Activated T-cell treated with anti-CD3 and anti-CD28 coated beads for 24 hours (primary cell): ENCODE measurements at places on chromosomes 1 and 21.

- no peak for DNase-seq
Observed at GRCh38 chr1:223730479-223731132, 18.3 kb downstream of the CAPN2 start.

GRCh38 chr1:59718064-59718988 lies 96.4 kb upstream of the HOOK1 start:
- DNase-seq: no peak

- DNase-seq: no peak
Observed at GRCh38 chr1:167270349-167271092, 49.8 kb downstream of the POU2F1 start.

DNA sequence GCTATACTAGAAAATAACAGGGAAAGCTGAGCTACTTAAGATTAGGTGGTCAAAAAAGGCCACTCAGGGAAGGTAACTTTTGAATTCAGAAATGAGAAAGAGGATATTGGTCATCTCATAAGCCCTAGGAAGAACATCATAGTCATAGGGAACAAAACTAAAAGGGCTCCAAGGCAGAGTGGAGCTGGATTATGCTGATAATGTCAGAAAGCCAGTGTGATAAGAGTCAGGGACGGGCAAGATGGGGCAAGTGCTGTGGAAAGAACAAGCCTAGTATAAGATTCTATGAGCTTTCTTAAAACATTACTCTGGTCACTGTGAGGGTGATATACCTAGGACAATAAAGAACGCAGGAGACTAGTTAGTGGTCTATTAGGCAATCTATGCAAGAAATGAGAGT lies 106.6 kb downstream of the DUSP10 start:
- DNase-seq: no peak

GRCh38 chr1:77834771-77835334 lies 53.6 kb upstream of the NEXN start:
- DNase-seq: no peak

GRCh38 chr1:89837036-89837481 lies 16.2 kb downstream of the LRRC8D start:
- DNase-seq: no peak

DNA sequence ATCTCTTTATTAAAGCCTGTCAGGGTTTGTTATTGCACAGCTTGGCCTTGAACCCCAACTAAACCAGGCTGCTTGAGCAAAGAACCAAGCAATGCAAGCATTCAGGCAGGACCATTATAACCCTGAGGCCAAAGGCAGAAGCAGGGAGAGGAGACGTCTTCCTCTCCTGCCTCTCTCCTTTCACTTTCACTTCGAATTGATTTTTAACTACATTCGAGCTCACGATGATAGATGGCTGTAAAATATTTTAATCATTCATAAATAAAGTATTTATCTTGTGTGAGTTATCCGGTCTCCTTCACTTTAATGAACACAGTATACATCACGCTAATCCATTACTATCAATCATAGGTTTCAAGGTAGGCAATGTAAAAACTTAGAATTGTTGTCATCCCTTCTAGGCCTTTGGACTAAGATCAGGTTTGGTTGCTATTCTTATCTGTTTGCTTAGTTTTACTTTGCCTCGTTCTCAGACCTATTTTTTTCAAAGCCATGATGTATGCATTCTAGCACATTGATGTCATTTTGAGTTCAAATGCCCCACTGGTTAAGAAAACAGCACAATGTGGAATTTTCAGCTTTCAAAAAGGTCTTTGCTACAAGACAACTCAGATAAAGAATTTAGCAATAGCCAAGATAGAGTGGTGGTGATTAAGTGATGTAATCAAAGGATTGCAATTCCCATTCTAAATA lies 480.2 kb upstream of the RUNX1 start:
- no peak for DNase-seq

DNA sequence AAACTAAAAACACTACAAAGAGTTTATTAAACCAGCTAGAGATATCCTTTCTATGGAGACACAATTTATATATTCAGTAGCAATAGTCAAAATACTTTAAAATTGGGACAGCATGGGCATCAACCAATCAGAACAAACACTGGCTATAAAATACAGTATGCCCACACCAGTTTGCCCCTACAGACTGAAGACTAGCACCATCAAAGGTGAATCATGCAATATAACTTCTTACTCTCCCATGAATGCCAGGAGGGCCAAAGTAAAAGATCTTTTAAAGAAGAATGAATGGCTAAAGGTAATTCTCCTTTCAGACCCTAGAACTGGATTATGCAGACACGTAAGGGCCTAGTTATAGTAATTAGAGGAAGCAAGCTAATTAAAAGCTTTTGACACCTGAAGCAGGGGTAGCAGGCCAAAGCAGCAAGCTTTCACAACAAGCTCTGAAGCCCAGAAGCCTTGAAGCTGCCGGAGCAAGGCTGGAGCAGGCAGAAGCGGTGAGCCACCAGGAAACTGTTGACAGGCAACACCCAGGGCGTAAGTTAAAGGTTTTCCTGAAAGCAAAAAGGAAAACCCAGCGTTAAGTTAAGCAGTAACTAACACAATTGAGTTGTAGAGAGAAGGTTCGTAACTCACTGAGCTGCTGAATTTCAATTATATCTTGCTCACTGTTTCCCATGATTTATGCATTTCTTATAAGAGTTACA lies 99.3 kb downstream of the CDC42BPA start:
- DNase-seq: no peak

GRCh38 chr21:35274923-35275322 lies 225.8 kb upstream of the RUNX1 start:
- no peak for DNase-seq

GRCh38 chr1:175408986-175409385 lies 216.4 kb upstream of the KIAA0040 start:
- DNase-seq: no peak

DNA sequence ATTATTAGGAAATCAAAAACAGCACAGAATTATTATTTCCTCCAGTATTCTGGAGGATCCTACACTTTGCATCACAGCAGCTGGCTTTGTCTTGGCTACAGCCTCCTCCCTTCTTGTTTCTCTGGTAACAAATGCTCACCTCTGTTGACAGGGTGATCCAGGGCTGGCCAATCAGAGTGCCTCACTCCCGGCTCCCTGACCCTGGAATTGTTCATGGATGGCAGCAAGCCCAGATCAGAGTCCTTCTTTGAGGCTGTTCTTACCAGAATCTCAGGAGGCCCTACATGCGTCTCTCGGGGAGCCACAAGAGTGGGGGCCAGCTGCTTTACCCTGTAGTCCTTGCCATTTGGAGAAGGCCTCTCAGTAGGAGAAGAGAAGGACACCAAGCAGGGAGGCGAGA lies 48.4 kb upstream of the IGSF5 start:
- no peak for DNase-seq

DNA sequence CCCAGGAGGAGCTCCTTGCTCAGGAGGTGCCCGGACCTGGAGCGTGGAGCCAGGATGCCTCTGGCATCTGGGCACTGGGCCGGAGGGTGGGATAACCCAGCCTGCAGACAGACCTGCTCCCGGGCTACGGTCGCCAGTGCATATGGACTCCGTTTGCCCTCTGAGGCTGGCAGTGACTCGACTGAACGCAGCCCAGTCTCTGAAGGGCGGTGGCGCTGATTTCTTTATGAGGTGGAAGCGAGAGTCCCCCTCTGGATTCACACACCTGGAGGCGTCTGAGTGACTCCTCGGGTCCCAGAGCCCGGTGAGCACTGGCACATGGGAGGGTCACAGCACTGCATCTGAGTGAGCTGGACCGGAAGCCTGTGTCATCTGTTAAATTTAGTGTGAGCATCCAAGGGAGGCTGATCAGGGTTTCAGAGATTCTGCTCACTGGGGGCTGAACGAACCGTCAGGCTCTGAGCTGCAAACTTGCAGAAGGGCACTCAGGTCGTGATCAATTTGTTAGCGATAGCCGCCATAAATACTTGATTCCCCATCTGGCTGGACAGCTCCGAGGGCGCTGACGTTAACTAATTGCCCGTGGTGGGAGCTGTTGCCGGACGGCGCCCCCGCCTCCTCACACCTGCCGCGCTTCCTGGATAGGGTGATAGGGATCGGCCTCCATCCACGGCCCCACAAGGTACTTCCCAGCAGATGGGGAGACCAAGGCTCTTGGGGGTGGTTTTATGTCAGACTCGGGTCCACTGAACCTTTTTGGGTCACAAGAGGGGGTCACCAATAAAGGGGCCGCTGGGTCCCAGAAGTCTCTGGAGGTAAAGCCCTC lies 60.7 kb upstream of the TTC34 start:
- DNase-seq: no peak

DNA sequence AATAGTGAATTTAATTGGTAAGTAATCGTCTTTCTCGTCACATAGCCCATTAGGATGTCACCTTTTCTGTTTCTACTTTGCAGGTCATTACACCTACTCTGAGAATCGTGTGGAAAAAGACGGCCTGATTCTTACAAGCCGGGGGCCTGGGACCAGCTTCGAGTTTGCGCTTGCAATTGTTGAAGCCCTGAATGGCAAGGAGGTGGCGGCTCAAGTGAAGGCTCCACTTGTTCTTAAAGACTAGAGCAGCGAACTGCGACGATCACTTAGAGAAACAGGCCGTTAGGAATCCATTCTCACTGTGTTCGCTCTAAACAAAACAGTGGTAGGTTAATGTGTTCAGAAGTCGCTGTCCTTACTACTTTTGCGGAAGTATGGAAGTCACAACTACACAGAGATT lies 23.3 kb downstream of the PARK7 start:
- no peak for DNase-seq
